ENCODE measurements at places on chromosomes 13 and 19. TPM values are rescaled to one million over a fixed set of nuclear protein-coding genes. Genes with fewer than 3 reads are reported as not detected.

KLF1 gene
- 1.3 TPM for total RNA-seq

RETN gene
- not detected for total RNA-seq

RPS28 gene
- 623 TPM for total RNA-seq

PRR22 gene
- total RNA-seq: 1.3 TPM

GRCh38 chr13:30829145-30829832, 76.8 kb upstream of the MEDAG start:
- no peak for DNase-seq

- peak; percentile 74 for DNase-seq
Measured at GRCh38 chr13:107864543-107865317, 350.6 kb downstream of the LIG4 start.

DNA sequence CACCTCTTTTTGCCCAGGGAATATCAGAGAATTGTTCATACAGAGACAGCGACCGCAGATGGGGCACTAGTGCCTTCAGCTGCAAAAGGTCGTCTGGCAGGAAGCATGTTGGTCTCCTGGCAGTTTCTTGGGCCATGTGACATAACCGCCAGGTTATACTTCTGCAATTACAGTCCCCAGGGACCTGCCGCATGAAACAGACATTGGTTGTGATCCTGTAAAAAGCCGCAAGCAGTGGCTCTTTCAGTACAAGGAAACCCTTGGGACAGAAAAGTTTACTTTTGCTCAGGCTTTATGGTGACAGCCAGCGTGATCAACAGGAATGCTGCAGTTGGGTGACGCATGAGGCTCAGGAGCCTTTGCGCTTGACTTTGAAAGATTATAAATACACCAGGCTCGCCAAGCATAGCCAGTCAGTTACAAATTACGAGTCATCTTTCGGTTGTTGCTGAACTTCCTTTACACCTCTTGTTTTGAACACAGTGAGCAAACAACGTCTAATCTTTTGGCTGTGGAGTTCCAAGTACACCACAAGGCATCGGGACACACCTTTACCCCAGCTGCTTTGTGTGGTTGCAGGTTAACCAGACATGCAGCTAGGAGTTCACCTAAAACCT, 50.5 kb upstream of the UBE2L5 start:
- no peak for DNase-seq
